ENCODE measurements at places on chromosomes 4 and X. TPM values are rescaled to one million over a fixed set of nuclear protein-coding genes. Genes with fewer than 3 reads are reported as not detected.
A peak's percentile ranks its signal among the peaks of the same experiment; 100 is the strongest.

Gene RAB9B
- 5.5 TPM for total RNA-seq

Gene ADAMTS3
- total RNA-seq, result 0.12 TPM

Gene NAT8L
- 0.05 TPM for total RNA-seq

Gene TMSB15B
- 34.3 TPM for total RNA-seq

Gene FGF13
- 9.6 TPM for total RNA-seq

Gene PCSK1N
- total RNA-seq, result 4.1 TPM

Gene SERTM2
- not detected for total RNA-seq

Gene CTSO
- total RNA-seq, result 18.0 TPM

DNA sequence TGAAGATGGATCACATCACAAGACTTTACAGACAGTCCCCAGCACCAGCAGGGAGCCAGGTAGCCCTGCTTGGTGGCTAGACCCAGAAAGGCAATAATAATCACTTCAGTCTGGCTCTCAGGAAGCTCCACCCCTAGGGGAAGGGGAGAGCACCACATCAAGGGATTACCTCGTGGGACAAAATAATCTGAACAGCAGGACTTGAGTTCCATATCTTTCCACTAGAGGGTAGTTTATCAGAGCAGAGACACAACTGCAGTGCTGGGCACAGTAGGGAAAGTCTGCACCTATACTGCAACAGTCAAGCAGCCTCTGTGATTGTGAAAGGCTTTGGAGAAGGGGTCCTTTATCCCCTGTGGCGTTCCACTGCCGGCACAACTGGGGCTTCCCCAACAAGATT, 547.0 kb upstream of the POU3F4 start:
- peak; percentile 10 for DNase-seq

DNA sequence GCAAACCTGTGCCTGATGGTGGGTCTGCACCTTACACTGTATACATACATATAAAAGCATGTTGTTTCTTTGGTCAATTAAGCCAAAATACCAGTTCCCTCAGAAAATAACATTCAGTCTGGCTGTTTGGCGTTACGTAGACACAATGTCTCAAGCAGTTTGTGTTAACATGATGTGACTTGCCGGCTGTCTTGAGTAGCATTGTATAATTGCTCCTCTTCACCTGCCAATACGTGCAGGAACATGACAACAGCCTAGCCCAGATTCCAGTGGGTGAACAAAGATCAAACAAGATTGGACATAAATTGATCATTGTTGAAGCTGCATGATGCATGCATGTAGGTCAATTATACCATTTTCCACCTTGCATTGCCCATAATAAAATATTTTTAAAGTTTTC, 102.3 kb downstream of the F11 start:
- DNase-seq, result no peak

GRCh38 chr4:145075742-145076468, 22.1 kb downstream of the ANAPC10 start:
- no peak for DNase-seq

GRCh38 chr4:125590158-125590557, 275.4 kb downstream of the FAT4 start:
- no peak for DNase-seq

DNA sequence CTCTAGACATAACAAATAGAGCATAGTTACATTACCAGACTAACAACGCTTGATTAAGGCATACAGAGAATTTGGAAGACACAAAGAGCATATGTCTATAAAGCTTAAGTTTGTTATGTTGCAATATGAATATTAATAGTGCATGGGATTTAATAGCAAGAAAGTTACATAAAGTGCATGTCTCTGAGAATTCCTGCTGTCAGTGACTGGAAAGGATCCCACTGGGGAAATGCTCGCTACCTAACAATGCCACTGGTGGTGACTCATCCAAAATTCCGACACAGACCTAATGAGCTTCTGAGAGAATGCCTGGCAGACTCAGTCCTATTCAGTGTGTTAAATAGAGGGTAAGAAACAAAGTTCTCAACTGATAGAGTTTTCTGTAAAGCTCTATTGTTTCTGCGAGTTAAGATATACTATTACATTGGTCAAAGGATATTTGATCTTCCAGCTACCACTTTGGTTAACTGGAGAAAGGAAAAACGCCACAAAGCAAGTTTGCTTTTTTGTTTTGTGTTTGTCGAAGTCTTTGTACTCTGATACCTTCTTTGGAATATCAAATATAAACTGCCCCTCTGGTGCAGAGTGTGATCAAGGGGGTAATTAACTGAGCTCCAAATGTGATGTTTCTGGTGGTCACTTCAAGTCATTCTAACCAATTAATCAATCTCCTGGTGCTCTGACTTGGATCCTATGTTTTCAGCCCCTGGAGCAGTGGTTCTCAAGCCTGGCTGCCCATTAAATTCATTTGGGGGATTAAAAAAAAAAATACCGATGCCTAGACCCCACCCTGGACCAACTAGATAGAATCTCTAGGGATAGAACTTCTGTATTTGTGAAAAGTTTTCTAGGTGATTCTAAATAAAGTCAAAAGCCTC, 107.9 kb downstream of the PALLD start:
- peak; percentile 91 for DNase-seq

- no peak for DNase-seq
These were observed 7.3 kb downstream of the SEC24B start for GRCh38 chr4:109440948-109441347.

DNA sequence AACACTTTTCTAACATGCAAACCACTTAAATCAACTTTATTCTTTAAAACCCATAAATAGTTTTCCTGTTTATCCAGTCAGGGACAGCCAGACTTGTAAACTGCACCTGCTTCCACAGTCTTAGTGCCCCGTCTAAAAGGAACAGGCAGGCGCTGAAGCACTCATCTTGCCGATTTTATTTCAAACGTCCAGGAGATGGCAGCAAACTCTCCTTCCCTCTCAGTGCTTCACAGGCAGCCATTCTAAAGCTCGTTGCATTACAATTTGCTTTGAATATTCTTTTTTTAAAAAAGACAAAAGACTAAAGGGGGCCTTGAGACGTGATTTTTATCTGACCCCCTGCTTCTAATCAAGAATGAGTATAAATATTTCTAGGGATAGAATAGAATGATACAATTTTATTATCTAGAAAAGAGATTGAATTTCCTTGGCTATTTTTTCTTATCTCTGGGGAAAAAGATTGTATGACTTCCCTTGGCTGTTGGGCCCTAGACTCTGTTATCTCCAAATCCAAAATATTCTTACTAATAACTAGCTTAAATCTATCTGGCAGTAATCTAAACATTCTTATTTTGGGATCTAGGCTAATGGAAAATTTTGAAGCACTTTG, 93.6 kb upstream of the MYOZ2 start:
- peak; percentile 66 for DNase-seq

GRCh38 chr4:17561195-17561909, 15.6 kb upstream of the LAP3 start:
- DNase-seq, result peak; percentile 61

DNA sequence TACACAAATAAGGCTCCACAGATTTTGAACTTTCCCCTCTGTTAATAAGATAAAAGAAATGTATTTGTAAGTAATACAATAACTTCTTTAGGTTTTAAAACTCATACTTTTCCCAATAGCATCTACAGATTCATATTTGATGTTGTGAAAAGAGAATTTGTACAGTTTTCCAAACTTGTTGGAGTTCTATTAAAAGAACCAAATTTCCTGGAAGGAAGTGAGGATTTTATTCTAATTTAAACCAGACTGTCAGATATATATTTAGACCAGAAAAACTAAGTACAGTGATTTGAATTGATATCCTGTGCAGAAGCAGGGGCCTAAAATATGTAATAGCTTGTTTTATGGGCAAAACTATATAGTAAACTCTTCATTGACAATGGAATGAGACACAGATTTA, 53.7 kb downstream of the NAA11 start:
- DNase-seq, result no peak

GRCh38 chr4:54940996-54941865, 184.2 kb downstream of the KDR start:
- DNase-seq, result no peak

DNA sequence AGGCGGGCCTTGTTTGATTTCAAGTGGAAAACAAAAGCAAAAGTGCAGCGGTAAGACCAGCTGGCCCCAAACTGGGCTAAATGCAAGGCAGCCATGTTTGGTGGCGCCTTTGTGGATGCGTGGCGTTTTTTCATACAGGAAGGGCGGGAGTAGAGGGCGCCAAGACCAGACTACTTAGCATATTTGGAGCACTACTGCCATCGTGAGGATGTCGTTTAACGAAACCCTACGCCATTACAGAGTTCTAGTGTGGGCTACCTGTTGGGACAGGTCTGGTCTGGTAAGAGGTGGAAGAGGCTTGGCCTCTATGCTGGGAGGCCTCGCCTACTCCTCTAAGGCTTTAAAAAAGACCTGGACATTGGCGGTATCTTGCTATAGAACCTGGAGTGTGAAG, 230.7 kb upstream of the STK26 start:
- peak; percentile 19 for DNase-seq

DNA sequence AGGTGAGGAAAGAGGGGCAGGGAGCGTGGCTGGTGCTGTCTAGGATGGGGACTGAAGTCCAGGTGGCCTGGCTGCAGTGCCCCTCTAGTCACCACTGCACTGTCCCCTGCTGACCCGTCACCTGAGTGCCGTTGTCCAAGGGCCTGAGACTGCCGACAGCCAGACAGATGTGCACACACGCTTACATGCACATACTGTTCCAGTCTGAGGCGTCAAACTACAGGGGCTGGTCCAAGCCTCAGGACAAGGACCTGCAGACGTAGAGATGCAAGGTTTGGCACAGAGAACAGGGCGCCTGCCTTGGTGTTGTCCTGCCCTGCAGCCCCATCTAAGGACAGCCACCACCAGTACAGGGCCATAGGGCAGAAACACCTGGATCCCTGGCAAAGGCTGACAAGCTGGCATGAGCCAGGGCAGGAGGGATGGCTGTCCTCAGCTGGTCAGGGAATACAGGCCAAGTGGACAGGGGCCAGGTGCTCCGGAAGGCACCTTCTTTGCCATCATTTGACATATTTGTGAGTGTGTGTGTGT, 1.7 kb downstream of the SLC2A9 start:
- DNase-seq, result peak; percentile 7

- DNase-seq, result peak; percentile 35
These were observed 441.1 kb downstream of the KCNIP4 start for GRCh38 chr4:21507439-21507838.

GRCh38 chr4:4308800-4309441, 18.9 kb downstream of the ZBTB49 start:
- peak; percentile 75 for DNase-seq
